Activated T-cell treated with anti-CD3 and anti-CD28 coated beads, Interleukin-2, amount 50 U/mL, for 72 hours (primary cell): ENCODE measurements at places on chromosomes 12 and 14.

DNA sequence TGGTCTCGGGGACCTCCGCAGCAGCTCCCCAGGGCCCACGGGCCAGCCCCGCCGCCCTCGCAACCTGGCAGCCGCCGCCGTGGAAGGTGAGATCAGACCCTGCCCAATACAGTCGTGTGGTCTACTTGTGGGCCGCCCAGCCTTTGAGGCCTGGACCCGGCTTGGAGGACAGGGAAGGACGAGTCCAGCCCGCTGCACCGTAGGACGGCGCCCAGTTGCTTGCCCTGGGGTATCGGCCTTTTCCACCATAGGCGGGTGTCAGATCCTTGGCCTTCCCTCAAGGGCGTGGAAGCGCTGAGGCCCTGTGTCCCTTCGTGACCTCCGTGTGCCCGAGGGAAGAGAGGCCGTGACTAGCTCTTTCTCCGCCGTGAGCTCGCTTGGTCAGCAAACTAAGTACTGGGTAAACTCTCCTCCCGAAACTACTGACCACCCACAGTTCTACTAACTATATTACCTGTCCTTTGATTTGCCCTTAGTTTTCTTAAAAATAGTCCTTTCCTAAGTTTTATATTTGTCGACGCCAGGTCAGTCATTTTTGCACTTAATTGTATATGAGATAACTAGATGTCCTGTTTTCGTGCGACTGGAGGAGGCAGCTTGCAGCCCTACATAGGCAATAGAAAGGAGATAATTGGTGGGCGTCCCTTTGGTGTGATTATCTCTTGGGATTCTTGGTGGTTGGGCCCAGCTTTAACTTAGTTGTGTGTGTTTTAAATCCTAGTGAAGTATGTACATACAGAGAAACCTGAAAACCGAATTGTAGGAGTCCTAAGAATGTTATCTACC, 757 bp downstream of the SLC25A3 start:
- DNase-seq = peak; percentile 39

GRCh38 chr14:82432301-82433105, 898.9 kb upstream of the SEL1L start:
- DNase-seq = no peak

- no peak for DNase-seq
Observed at GRCh38 chr12:27013611-27014084, 536 bp downstream of the TM7SF3 start.

GRCh38 chr12:57456145-57456700, 1.1 kb downstream of the INHBE start:
- peak; percentile 73 for DNase-seq

GRCh38 chr14:63276016-63276415, 42.7 kb downstream of the GPHB5 start:
- no peak for DNase-seq

DNA sequence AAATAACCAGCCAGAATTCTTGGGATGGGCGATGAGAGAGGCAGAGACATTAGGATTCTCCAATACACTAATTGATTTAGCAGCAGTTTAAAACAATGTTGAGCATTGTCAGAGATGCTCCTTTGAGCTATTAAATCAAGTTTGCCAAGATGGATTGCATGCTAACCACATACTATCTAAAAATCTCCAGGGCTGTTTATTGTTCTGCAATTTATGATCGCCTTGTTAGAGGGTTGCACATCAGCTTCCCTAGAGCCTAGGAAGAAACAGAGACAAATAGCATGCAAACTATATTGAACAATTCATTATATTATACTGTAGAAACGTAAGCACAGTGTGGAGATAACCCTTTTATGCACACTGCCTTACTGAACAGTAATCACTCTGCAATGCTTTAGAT, 599.9 kb downstream of the SOX5 start:
- no peak for DNase-seq

DNA sequence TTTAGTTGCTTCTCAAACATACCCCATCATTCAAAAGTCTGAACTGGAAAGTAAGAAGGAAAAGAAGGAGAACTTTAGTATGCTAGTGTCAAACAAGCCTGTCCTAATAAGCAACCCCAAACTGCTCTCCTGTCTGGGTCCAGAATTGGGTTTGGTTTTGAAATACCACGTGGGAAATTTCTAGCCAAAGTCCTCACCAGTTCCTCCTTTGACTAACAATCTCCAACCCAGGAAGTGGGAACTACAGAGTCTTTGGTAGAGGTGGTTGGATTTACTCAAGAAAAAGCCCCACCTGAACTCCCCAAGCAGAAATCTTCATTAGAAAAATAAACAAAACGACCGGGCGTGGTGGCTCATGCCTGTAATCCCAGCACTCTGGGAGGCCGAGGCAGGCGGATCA, 17.4 kb upstream of the EIF4B start:
- no peak for DNase-seq

DNA sequence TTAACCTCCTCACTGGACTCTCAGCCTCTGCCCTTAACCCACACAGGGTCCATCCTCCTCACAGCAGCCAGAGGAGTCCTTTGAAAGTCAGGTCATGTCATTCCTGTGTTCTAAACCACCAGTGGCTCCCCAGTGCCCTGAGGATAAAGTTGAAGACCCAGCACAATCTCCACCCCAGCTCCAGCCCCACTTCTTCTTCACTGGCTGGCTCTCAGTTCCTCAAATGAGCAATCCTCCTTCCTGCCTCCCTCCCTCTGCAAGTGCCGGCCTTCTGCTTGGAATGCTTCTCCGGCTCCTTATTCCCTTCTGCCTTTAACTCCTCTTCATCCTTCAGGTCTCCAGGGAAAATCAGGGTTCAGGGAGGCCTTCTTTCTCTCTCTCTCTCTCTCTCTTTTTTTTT, 32.0 kb upstream of the SPPL3 start:
- DNase-seq = no peak

DNA sequence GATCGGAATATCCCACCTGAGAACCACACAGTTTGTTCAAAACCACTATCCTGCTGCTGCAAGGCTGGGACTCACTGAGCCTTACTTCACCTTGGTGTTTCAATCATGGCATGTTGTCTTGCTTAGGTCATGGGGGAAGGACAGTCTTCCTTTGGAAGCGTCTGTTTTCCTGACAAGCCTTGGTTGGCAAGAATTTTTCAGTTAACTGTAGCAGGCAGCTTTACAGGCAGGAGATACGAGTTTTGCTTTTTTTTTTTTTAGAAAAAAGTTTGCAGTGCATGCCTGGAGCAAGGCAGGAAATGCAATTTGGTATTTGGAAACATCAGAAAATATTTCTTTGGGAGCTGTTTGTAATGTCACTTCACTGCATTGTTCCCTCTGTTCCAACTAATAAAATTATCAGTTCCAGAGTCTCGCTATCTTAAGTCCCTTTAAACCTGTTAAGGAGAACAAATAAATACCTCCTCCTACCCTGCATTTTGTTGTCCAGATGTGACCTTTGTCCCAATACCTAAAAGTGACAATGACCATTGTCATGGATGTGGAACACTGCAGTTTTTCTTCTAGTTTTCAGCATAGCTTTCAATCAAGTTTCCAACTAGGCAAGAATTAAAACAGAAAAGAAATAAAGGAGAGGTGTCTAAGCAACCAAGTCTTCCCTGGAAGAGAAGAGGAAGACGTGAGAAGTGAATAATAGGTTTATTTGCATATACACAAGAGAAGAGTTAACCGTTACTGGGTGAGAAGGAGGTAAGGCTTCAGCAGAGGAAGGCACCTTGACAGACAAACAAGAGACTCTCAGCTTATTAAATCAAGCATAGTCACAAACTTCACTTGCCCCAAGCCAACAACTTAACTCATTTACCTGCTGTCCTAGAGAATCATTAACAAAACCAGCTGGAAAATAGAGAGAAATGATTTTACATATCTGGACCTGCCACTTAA, 71.4 kb upstream of the ACTN1 start:
- no peak for DNase-seq

DNA sequence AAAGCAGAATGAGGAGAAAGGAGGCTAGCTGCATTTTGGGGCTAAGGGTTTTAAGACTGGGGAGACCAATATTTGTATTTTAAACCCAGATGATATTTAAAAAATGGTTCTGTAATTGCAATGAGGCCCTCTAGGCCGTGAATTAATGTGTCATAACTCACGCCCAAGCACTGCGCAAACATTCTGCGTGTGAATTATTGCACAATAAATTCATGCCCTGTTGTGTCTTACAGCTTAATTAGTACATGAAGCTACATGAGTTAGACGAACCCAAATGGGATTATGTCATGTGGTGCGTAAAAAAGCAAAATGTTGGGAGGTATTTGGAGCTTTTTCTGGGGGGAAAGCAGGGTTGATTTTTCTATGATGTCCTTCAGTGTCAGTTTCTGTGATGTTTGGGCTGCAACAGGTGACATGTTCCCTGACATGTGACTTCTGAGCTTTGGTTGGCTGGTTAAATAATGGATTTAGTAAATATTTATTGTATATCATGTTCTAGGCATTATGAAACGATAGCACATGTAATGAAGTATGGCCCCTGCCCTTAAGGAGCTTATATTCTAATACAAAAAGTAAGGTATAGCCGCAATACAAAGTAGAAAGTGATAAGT, 30.4 kb upstream of the CISTR start:
- DNase-seq = no peak

DNA sequence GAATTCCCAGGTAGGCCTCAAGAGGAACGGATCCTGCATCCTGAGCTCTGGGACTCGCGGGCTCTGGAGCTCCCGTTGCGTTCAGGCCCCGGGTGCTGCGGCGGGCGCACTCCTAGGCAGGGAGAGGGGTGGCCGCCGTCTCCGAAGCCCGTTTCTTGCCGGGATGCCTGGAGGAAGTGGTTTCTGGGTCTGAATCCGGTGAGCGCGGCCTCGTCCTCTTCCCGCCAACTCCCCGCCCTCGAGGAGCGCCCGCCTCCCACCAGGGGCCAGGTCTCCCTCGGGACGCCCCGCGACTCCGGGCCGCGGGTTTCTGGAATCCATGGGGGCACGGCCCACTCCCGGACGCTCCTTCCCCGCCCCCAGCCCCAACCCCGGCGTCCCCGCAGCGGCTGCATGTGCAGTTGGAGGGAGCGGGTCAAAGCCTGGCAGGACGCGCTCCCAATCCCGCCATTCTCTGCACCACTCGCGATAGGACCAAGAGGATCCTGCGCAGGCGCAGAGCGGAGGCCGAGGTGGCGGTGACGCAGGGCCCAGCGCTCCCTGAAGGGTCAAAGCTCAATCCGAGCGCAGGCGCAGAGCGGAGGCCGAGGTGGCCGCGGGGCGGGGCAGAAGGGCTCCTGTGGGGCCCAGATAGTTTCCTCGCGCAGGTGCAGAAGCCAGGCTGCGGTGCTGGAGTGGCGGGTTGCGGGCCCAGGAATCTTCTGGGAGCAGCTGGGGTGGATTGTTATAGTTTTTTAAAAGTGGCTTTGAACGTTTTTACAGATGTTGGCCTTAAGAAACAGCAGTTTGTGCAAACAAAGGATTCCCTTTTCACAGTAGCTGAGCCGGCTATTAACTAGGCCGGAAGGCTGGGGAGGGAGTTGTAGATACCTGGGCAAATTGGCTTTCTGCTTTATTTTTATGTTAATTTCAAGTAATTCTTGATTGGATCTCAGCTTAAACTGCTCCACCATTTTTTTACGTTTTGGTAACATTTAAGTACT, 796.4 kb downstream of the AACS start:
- no peak for DNase-seq

- DNase-seq = no peak
Observed at GRCh38 chr12:132833341-132833740, 4.7 kb upstream of the GOLGA3 start.
